Stimulated activated CD4-positive, alpha-beta T cell treated with anti-CD3 and anti-CD28 coated beads, Interleukin-1b, Interleukin-23, amount 100 ng/mL, for 24 hours (primary cell): ENCODE measurements at places on chromosomes 7 and 10.

DNA sequence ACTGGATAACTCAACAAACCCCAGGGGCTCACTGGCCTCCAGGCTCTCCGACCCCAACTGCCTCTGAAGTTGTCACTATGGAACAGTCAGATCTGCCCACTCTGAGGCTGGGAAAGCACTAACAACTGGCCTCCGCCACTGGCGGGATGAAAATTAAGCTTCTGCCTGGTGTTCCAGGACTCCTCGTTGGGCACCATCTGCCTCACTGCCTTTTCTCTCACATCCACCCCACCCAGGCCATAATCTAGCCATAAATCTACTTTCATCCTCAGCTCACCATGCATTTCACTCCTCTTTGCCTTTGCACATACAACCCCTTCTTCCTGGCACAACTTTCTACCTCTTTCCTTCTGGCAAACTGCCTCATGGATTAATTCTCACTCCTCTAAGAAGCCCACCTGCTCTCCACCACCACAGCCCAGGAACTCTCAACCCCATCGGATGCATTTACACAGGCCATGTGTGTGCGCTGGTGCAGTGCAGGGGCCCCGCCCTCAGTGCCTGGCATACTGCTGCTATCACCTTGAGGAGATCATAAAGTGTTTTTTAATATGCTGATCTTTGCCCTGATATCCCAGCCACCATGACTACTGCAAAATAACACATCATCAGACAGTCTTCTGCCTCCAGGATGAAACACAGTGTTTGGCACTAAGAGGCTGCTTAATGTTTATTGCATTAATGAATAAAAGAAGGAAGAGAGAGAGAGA, 4.0 kb downstream of the CDHR1 start:
- DNase-seq = no peak

- DNase-seq = no peak
These were observed 98.2 kb downstream of the GLRX3 start for GRCh38 chr10:130234171-130234965.

- no peak for DNase-seq
These were observed 299.2 kb upstream of the LRGUK start for GRCh38 chr7:133827707-133828623.

GRCh38 chr7:20980232-20980631, 193.5 kb upstream of the SP8 start:
- no peak for DNase-seq

DNA sequence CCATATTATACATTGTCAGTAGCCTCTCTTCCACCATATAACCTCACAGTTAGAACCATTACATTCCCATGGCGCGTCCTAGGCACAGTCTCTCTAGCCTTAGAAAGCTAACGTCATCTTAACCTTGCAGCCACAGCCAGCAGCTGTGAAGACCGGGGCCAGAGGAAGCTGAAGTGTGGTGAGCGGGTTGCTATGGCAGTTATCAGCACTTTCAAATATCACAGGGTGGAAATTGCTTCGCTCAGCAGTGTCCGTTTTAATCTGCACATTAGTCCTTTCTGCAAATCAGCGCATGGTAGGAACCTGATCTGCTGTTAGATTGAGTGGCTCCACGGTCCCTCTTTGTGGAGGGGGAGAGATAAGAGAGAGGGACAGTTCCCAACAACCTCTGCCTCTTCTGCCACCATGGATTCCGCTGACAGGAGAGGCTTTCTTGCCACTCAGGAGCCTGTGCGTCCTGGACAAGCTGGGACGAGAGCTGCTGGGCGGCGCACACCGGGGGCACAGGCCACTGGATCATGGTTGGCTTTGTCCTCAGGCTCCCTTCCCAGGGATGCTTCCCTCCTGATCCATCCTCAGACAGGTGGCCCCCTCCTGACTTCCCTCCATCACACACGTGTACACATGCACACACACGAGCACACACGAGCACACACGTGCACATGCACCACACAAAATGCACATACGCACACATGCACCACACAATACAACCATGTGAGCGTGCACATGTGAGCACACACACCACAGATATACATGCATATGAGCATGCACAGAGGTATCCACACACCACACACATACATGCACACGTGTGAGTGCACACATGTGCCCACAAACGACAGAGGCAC, 93.8 kb downstream of the WDR37 start:
- no peak for DNase-seq

GRCh38 chr7:7861211-7861633, 107.4 kb upstream of the GLCCI1 start:
- no peak for DNase-seq

- DNase-seq = no peak
These were observed 6.6 kb upstream of the DLX6 start for GRCh38 chr7:96998744-96999143.

- no peak for DNase-seq
These were observed 13.3 kb downstream of the IFIT5 start for GRCh38 chr10:89427629-89428028.

DNA sequence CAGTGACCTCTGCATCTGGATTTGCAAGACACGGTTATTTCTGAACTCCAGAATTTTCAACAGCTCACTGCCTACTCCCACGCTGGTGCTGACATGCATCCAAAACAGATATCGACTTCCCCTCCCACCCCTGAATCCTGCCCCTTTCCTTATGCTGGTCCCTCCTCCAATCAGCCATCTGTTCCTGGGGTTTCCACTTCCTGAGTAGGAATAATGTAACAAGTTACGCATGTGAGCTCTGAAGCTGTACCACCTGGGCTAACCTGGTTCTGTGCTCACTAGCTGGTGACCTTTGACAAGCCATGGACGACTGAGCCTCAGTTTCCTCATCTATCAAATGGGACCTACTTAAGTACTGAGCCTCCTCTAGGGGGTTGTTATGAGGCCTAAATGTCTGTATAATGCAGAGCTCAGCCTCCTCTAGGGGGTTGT, 1.7 kb upstream of the NCAPG2 start:
- DNase-seq = no peak

GRCh38 chr7:18125476-18125875, 97.8 kb upstream of the PRPS1L1 start:
- DNase-seq = no peak

GRCh38 chr7:10360050-10360449, 613.6 kb upstream of the PHF14 start:
- DNase-seq = no peak

- DNase-seq = no peak
These were observed 152.2 kb downstream of the TMEM178B start for GRCh38 chr7:141225916-141226618.

DNA sequence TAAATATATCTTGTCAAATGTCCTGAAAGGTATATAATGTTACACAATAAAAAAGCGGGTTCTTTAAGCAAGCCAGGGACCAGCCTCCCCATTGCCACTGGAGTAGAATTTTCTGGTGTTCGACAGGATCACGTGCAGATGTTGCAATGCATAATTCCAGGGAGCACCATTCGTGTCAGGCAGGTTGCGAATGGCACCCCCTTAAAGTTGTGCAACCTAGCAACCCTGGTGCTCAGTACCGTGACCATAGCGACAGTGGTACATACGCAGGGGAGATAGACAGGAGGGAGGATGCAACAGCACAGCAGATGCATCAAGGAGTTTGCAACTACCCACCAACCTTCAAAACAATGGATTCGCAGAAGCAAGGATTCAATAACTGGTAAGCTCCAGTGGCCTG, 6.6 kb upstream of the BMPR1A start:
- DNase-seq = no peak

DNA sequence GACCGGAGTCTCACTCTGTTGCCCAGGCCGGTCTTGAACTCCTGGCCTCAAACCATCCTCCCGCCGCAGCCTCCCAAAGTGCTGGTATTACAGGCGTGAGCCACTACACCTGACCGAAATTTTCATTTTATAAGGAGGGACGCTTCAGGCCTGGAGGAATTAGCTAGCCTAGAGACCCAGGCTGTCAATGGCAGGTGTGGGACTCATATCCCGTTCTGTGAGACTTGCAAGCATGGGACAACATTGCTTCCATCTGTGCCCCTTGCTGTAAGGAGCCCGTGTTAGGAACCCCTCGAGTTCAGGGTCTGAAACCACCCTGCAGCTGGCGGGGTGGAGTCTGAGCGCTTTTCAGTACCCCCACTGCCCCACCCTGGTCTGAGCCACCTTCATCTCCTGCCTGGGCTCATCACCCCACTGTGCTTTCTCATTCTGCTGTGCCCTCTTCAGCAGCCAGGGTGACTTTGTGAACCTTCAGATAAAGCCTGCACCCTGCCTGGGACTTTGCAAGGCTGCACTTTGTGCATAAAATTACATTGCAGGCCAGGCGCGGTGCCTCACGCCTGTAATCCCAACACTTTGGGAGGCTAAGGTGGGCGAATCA, 1.3 kb upstream of the DAGLB start:
- DNase-seq = no peak

- no peak for DNase-seq
These were observed 201.4 kb downstream of the PTEN start for GRCh38 chr10:88064608-88065382.

DNA sequence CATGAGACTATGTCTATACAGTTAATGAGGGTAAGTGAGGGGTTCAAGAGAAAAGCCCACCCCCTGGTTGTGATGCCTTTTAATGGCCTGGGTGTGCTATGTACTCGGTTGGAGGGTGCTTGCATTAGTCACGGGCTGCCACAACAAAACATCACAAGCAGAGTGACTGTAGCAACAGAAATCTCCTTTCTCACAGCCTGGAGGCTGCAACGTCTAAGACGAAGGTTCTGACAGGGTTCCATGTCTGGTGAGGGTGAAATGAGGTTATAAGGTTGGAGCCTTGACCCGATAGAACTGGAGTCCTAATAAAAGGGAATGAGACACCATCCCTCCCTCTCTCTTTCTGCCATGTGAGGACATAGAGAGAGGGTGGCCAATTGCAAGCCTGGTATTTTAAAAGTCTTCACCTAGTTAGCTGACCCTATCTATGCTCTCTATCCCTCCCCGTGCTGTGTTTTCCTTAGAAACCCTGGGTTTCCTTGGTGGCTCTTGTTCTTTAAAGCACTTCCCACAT, 126.0 kb upstream of the GDF10 start:
- DNase-seq = no peak

- no peak for DNase-seq
These were observed 7.6 kb downstream of the FAM53B start for GRCh38 chr10:124736491-124737136.

DNA sequence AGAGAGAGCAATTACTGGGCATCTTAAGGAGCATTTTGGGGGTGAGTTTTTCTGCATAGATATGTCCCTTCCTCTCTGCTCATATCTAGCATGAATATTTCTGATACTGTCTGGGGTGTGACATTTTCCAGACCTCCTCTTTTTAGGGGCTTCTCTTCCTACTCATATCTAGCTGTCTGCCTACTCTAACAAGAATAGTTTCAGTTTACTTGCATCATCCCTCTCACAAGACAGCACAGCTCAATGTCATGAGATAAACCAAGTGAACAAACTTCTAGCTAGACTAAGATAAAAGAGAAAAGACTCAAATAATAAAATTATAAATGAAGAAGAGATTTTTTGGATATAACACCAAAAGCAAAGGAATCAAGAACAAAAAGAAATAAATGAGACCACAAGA, 419.5 kb upstream of the SORCS1 start:
- no peak for DNase-seq

DNA sequence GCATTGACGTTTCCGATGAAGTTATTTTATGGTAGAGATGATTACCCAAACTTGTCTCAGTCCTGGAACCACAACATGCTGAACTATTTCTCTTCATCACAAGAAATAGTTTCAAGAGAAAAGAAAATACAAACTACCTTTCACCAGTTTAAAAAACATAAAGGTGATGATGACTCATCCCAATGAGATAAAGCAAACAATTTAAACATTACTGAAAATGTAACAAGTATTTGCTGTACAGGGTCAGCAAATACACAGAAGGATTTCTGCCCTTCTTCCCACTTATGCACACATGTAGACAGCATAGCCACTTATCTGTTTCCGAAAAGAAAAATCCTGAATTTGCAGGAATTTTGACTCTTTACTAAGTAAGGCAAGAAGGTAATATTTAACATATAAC, 50.8 kb downstream of the RHOBTB1 start:
- DNase-seq = no peak

DNA sequence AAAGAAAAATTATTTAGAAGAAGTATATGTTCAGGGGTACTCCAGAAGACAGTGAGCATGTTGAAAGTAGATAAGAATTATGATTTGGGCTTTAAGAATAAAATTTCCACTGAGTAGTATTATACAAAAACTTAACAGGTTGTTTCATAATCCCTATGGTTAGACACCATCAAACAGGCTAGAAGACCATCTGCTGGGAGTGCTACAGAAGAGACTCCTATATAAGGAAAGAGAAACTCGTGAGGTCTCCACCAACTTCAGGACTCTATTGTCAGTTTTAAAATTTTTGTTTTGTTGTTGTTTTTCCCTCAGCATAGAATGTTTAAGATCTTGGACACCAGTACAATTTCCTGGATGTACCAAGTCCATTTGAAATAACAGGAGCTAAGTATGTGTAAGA, 13.1 kb downstream of the DNAJC1 start:
- DNase-seq = no peak

DNA sequence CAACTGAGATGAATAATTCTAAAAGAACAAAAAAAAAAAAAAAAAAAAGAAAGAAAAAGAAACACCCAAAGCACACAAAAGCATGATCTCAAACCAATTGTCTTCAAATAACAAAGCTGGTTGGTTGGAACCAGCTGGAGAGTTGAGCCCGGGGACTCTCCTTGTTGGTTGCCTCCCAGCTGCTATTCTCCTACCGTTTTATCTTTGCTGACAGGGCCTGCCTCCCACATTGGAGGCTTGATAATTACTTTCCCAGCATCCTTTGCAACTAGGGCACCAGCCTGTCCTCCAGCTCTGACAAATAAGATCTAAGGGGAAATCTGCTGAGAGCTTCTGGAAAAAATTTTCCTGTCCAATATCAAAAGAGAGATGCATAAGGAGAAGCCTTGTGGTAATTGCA, 6.8 kb downstream of the PON1 start:
- no peak for DNase-seq

GRCh38 chr7:130793855-130794618, 60.0 kb upstream of the KLF14 start:
- DNase-seq = no peak

- no peak for DNase-seq
These were observed 218.2 kb upstream of the PODXL start for GRCh38 chr7:131774419-131775220.

DNA sequence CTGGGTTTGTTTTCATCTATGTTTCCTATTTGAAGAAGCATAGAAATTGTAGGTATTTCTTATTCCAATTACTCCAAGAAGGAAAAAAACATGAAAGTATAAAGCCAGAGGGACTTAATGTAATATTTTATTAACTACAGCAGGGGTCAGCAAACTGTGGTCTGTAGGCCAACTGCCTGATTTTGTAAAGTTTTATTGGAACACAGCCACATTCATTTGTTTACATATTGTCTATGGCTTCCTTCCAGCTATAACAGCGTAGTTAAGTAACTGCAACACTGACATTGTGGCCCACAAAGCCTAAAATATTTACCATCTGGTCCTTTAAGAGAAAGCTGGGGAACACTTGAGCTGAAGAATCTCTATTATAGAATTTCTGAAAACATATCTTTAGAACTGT, 306.2 kb downstream of the BICC1 start:
- no peak for DNase-seq

- no peak for DNase-seq
These were observed 204.0 kb downstream of the AHR start for GRCh38 chr7:17502213-17503060.
